ENCODE measurements at places on chromosomes 2 and 18.

GRCh38 chr2:24365826-24366225, 5.5 kb upstream of the ITSN2 start:
- DNase-seq, result no peak

GRCh38 chr2:75320898-75321598, 121.7 kb upstream of the TACR1 start:
- DNase-seq, result no peak

- DNase-seq, result no peak
These were observed 677.8 kb downstream of the TSN start for GRCh38 chr2:122433123-122433754.

- no peak for DNase-seq
These were observed 47.1 kb downstream of the STRN start for GRCh38 chr2:36919041-36919837.

GRCh38 chr2:204127238-204127637, 190.7 kb downstream of the ICOS start:
- no peak for DNase-seq

GRCh38 chr2:100246163-100247145, 75.8 kb downstream of the LONRF2 start:
- DNase-seq, result no peak

GRCh38 chr2:38744399-38744780, 6.8 kb downstream of the SRSF7 start:
- DNase-seq, result no peak

GRCh38 chr2:134401789-134402188, 147.9 kb downstream of the MGAT5 start:
- DNase-seq, result no peak

GRCh38 chr2:152480821-152481399, 145.9 kb downstream of the FMNL2 start:
- no peak for DNase-seq

DNA sequence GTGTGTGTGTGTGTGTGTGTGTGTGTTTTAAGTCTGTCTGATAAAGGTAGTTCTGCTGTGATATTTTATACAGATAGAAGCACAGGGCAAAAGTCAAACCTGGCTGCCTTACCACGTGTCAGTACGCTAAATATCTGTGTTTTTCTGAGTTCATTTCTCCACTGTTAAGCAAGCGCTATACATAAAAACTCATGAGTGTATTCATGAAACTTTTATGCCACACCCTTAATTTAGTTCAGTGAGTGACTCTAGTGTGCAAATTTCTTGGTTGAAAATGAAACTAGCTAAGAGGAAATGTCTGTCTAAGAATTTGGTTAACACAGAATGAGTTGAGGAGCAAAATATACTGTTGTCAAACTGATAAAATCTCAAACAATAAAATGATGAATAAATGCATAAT, 11.2 kb downstream of the CASP10 start:
- no peak for DNase-seq

DNA sequence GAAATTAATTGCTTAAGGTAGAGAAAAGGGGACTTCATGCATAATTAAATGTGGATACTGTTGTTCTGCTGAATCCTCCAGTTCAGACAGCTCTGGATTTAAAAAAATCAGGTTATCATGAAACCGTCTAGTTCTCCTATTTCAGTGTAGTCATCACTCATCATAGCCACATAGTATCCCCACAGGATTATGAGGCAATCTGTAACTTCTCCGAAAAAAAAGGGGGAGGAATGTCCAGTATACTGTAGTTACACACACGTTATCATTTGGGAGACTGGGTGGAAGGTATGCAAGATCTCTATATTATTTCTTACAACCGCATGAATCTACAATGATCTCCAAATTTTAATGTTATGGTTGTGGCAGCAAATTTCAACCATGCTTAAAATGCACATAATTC, 114.0 kb downstream of the HIBCH start:
- no peak for DNase-seq

GRCh38 chr2:222904557-222905258, 43.9 kb downstream of the ACSL3 start:
- no peak for DNase-seq

- DNase-seq, result no peak
These were observed 1.5 kb downstream of the PROM2 start for GRCh38 chr2:95275601-95276243.

DNA sequence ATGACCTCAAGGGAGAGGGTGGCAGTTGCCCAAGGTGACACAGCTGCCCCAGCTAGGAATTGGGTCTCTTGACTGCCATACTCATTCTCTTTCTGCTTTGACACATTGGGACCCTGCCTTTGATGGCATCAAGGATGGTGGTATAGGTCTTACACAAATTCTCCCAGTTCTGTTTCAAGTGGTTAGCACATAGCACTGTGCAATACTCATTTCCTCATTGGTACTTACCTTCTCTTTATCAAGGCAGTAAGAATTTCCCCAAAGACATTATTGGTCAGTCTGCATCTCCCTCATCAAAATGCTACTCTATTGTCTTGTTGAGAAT, 35.9 kb upstream of the CCDC93 start:
- DNase-seq, result no peak

DNA sequence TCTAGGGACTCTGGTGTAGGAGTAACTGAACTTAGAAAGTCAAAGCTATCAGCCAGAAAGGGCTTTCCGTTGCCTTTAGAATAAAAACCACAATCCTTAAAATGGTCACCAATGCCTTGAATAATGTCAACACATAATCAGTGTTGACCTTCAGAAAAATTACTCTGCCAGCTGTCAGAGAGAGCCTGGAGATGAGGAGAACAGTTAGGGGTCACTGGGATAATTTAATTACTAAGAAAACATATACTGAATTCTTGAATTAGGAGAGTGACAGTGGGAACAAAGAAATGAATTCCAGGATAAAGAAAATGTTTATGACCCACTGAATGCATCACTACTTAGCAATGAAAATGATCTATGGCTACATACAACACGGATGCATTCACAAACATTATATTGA, 23.4 kb upstream of the UGP2 start:
- no peak for DNase-seq

GRCh38 chr18:45505497-45506206, 109.6 kb upstream of the SLC14A2 start:
- peak; percentile 51 for DNase-seq

- DNase-seq, result no peak
These were observed 8.9 kb upstream of the GALM start for GRCh38 chr2:38656866-38657480.

- DNase-seq, result no peak
These were observed 10.8 kb downstream of the GALNT1 start for GRCh38 chr18:35592298-35592697.

DNA sequence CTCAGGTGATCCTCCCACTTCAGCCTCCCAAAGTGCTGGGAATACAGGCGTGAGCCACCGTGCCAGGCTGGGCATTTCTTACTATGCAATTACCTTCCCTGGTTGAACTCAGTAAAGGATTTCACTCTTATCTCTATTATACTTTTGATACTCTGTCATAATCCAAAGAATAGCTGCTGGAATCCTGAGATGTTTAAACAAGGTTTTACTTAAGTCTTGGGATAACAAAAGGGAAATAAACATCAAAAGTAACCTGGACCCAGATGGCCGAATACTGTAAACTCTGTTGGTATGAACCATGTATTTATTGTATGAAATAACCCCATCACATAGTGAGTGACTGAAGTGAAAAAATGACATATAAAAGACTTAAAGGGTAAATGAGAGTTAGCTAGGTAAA, 11.9 kb upstream of the DLX2 start:
- DNase-seq, result no peak

DNA sequence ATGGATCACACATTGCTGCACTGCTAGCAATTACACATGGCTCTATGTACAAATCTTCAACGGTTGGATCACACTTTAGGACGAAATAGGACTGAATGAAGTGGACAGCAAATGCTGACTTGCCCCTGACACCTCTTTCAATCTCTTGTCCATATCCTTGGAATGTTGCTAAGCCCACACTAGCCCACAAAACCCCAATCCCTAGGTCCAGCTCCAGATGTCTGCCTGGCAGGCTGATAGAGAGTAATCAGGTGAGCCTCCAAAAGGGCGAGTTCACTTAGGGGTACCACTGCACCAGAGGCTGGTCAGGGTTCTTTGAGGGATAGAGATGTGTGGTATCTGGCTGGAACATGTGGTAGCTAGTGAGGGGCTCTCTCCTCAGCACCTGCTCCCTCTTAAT, 18.5 kb upstream of the FHOD3 start:
- no peak for DNase-seq

DNA sequence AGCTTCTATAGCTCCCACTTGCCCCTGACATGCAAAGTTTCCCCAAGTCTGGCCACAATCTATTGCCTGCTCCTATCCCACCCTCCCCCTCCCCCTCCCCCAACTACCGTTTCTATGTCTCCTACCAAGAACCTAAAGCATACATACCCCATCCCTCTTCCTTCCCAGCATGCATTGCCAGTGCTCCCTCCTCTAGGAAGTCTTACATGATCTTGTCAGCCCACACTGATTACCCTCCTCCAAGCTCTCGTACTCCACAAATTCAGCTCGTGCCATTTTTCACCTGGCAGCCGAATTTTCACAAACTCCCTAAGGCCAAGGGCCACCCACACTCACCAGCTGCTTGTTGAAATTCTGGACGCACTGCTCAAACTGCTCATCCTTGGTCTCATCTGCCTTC, 30.7 kb downstream of the BIN1 start:
- no peak for DNase-seq

- no peak for DNase-seq
These were observed 323.1 kb upstream of the TNP1 start for GRCh38 chr2:217182926-217183325.

DNA sequence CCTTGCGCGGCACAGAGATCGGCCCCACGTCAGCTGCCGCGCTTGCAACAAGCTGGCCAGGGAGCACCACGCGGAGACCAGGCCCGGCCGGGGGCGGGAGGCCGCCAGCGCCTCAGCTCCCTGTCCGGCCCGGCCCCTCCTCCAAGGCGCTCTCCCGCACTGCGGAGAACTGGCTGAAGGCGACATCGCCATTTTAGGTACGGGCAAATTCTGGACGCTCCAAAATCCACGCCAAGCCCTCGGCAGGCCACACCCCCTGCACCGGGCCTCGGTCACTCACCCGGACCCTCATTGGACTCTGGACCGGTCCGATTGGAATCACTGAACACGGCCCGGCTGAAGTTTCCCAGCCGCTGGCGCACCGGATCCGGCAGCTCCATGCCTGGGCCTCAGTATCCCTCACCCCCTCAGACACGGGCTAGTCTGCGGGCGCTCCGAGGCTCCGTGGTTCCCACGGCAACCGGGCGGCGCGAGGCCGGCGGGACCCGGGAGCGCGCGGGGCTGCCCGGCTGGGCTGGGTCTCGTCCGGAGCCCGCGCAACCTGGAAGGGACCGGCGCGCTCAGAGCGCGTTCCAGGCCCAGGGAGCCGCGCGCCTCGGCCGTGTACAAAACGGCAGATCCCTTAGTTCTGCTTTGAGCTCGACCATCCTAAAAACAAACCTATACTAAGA, at the start of gene TMEM17:
Gene TMEM17 (minus strand): TSS at position 446 of the 671 bp plus-strand sequence. CDS start 66 bp downstream, at position 380.
- DNase-seq, result peak; percentile 92

DNA sequence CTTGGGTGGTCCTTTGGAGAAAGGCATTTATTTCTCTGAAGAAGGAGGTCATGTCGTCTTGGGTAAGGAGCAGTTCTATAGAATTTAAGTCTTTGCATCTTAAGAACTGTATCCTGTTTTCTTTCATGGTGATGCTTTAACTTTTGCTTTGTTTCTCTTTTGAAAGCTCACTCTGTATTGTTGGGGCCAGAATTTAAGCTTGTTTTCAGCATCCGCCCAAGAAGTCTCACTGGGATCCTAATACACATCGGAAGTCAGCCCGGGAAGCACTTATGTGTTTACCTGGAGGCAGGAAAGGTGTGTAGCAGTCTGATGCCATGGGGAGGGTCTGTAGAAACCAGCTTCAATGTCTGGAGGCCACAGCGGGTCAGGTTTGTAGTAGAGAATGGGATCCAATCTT, 64.7 kb upstream of the TTC39C start:
- DNase-seq, result no peak

- no peak for DNase-seq
These were observed 608.1 kb downstream of the LRP1B start for GRCh38 chr2:141522702-141523101.

DNA sequence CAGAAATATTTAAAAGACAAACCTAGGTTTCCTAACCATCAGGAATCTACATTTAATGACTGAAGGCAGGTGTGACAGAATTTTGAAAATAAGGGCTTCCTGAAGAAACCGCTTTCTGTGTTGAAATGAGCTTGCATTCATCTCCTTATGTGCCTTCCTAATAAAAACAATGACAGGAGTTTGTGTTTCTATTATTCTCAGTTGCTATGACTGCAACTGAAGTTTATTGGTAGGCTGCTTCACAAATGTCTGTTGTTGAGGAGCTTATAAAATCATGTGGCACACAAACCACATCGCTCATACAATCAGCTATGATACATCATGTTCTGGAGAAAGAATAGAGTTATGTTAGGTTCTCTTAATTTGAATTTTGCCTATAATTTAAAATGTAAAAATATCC, 362.7 kb upstream of the SLC8A1 start:
- no peak for DNase-seq

DNA sequence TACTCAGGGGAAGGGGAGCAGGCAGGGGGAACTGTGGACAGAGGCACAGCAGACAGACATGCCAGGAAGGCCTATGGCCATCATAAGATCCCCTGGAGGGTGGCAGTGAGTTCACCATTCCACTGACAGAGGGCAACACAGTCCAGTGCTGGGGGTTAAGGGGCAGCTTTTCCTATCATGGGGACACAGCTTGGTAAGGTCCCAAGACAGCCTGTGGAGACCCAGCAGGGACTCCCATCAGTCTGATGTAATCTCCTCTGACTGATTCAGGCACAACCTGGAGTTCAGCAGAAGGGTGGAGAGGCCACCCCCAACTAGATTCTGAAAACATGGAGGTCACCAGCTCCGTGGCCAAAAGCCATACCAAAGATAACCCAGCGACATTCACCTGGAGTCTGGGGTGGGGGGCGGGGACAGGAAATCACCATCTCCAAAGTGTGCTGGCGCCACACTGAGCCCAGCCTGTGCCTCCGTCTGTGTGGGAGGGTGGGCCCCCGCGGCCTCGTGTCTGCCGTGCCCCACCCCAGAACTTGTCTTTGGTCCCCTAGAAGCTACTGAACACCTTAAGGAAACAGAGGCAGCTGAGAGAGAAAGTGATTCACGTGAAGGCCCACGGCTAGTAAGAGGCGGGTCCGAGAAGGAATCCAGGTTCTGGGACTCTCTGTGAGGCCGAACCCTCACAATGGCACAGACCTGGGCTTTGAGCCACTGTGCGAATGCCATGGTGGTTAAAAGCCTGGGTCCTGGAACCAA, 28.6 kb downstream of the DNMT3A start:
- DNase-seq, result no peak

GRCh38 chr2:69804416-69804815, 25.0 kb upstream of the GMCL1 start:
- no peak for DNase-seq

DNA sequence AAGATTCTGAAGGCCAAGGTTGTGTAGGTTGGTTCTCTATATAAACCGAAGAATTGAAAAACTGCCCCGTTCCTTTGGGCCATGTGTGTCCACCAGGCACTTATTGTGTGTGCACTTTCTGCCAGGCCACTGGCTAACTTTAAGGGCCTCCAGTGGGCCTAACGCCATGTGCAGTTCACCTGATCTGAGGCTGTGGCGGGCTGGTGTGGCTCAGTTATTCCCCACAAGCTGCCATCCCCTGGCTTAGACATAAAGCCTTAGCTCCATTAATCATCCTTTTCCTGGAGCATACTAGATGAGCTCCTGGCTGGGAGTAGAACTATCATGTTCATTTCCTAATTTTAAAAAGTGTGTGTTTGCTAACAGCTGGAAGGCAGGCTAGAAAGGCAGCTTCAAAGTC, 304.1 kb upstream of the TNP1 start:
- no peak for DNase-seq

All from right renal cortex interstitium (tissue), 3 donors.